ENCODE measurements at places on chromosomes 6 and 20.

- H3K27me3 ChIP-seq = peaks cover 13% of the 10 kb centered on the region
- H3K4me3 ChIP-seq = peak overlapping the region; percentile 92
- H3K4me1 ChIP-seq = peaks cover 35% of the 10 kb centered on the region
- peak; percentile 52 for DNase-seq
- peaks cover 21% of the 10 kb centered on the region for H3K36me3 ChIP-seq
These were observed 855 bp upstream of the GFOD1 start for GRCh38 chr6:13488015-13488895.

GRCh38 chr20:46423342-46423741 lies 16.9 kb upstream of the ELMO2 start:
- H3K4me1 ChIP-seq = peaks cover 7% of the 10 kb centered on the region
- no peak overlapping the region for H3K4me3 ChIP-seq
- no peaks in the 10 kb centered on the region for H3K36me3 ChIP-seq
- DNase-seq = no peak
- H3K27ac ChIP-seq = no peak overlapping the region

DNA sequence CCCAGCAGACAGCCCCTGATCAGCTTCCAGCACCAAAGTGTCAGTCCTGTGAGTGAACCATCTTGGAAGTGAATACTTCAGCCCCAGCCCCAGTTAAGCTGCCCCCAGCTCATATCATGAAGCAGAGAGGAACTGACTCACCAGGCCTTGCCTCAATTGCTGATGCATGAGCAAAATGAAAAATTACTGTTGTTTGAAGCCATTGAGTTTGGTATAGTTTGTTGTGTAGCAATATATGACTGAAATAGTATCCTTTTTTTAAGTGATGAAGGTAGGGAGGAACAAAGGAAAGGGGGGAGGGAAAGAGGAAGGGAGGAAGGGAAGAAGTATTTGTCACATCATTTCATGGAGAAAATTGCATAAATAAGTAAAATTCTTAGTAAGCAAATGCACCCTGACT lies 266.4 kb downstream of the MAFB start:
- no peak overlapping the region for H3K27ac ChIP-seq
- no peaks in the 10 kb centered on the region for H3K4me1 ChIP-seq
- no peak overlapping the region for H3K4me3 ChIP-seq
- peaks cover 1% of the 10 kb centered on the region for H3K27me3 ChIP-seq
- no peak for DNase-seq
- H3K36me3 ChIP-seq = no peaks in the 10 kb centered on the region

- H3K36me3 ChIP-seq = peaks cover 3% of the 10 kb centered on the region
- H3K4me1 ChIP-seq = no peaks in the 10 kb centered on the region
- peaks cover 2% of the 10 kb centered on the region for H3K27me3 ChIP-seq
- no peak overlapping the region for H3K4me3 ChIP-seq
These were observed 21.6 kb upstream of the FUT9 start for GRCh38 chr6:95994151-95994550.

DNA sequence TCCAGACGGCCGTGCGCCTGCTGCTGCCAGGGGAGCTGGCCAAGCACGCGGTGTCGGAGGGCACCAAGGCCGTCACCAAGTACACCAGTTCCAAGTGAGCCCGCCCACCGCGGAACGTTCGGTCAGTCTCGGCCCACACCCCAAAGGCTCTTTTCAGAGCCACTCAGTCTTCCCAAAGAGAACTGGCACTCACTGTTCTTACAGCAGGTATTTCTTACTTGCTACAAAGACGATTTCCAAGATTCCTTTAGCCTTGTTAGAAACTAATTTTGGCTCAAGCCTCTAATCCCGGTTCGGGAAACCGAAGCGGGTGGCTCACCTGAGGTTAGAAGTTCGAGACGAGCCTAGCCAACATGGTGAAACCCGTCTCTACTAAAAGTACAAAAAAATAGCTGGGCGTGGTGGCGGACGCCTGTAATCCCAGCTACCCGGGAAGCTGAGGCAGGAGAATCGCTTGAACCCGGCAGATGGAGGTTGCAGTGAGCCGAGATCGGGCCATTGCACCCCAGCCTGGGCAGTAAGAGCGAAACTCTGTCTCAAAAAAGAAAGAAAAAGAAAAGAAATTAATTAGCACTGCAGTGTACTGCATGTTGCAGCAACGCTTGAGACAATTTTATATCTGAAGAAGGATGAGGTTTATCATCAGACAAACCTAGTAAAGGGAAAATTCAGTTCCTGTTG lies 73.1 kb downstream of the OR2B2 start:
- H3K27me3 ChIP-seq = peaks cover 2% of the 10 kb centered on the region
- no peak overlapping the region for H3K27ac ChIP-seq
- no peaks in the 10 kb centered on the region for H3K36me3 ChIP-seq

- no peaks in the 10 kb centered on the region for H3K27me3 ChIP-seq
- no peak for DNase-seq
- H3K27ac ChIP-seq = no peak overlapping the region
- H3K4me3 ChIP-seq = no peak overlapping the region
- peaks cover 11% of the 10 kb centered on the region for H3K4me1 ChIP-seq
These were observed 79.4 kb downstream of the LIN28B start for GRCh38 chr6:105036351-105036750.

DNA sequence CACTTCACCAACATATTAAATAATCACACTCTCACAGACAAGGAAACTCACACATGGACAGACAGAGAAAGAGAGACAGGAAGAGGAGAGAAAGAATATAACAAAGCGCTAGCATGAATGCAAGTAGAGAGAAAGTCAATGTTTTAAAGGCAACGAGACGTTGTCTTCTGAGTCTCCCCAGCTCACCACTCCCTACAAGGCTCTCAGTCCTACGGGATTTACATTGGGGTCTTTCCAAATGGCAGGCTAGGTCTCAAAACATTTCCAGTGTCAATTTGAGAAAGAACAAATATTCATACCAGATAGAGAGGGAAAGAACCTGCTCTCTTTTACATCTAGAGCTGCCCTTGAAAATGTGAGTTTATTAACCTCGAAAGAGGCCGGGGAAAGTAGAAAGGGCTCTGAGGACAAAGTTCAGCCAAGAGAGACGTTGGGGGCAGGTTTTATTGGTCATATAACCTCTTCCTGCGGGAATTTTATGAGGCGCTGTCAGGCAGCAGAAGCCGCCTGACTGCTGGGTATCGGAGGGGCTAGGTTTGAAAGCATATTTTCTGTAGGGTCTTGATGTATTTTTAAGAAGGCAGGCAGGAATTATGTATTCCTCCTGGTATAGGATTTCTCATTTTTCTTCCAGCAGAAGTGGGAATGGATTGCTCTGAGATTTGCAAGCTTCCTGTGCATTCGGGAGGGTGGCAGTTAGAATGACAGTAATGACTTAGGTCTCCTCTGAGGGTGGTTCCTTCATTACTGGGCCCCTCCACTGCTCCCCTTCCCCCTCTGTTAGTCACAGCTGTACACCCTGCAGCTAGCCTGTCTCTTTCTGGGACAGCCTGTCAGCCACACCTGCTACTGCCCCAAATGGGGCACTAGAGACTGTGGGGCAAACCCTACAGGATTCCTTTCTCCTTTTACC lies 34.4 kb upstream of the KIF16B start:
- DNase-seq = no peak
- no peak overlapping the region for H3K4me3 ChIP-seq
- H3K27me3 ChIP-seq = no peaks in the 10 kb centered on the region
- H3K4me1 ChIP-seq = peaks cover 6% of the 10 kb centered on the region
- no peaks in the 10 kb centered on the region for H3K36me3 ChIP-seq
- no peak overlapping the region for H3K27ac ChIP-seq

DNA sequence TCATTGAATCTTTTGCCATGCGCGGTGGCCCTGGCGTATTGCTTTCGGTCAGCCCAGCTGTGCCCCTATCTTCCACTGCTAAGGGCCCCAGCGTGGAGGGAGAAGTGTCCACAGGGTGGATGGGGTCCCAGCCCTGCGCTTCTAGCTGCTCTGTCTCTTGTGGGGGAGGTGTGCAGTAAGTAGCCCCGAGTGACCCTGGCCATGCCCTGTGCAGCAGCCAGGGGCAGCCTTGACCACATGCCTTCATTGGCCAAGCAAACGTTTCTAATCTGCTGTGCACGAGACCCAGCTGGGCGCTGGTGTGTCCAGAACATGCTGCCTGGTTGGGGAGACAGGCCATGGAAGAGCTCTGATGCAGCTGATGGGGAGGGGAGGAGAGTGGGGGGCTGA lies 13.6 kb downstream of the TMEM181 start:
- DNase-seq = no peak
- H3K27ac ChIP-seq = no peak overlapping the region
- H3K27me3 ChIP-seq = peaks cover 18% of the 10 kb centered on the region
- no peak overlapping the region for H3K4me3 ChIP-seq
- peaks cover 22% of the 10 kb centered on the region for H3K36me3 ChIP-seq

DNA sequence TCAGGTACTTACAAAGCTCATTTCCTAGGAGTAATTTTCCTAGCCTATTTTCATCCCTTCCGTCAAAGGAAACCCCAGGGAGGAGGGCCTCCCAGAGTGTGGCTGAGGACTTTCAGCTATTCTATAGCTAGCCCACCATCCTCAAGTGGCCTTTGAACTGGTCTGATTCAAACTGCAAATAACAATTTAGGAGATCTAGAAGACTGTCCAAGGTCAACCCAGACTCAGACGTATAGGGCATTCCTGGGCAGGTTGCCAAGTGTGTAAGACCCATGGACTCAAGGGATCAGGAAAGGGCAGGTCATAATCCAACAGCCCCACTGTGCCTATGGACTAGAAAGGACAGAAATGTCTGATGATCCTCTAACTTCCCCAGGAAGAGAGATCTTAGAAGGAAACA lies 2.1 kb upstream of the RRAGD start:
- no peak for DNase-seq
- H3K27ac ChIP-seq = no peak overlapping the region
- peaks cover 4% of the 10 kb centered on the region for H3K36me3 ChIP-seq

- no peak for DNase-seq
- no peaks in the 10 kb centered on the region for H3K4me1 ChIP-seq
- H3K4me3 ChIP-seq = no peak overlapping the region
- H3K27me3 ChIP-seq = peaks cover 2% of the 10 kb centered on the region
These were observed 28.8 kb downstream of the PTPRT start for GRCh38 chr20:43160941-43161340.

DNA sequence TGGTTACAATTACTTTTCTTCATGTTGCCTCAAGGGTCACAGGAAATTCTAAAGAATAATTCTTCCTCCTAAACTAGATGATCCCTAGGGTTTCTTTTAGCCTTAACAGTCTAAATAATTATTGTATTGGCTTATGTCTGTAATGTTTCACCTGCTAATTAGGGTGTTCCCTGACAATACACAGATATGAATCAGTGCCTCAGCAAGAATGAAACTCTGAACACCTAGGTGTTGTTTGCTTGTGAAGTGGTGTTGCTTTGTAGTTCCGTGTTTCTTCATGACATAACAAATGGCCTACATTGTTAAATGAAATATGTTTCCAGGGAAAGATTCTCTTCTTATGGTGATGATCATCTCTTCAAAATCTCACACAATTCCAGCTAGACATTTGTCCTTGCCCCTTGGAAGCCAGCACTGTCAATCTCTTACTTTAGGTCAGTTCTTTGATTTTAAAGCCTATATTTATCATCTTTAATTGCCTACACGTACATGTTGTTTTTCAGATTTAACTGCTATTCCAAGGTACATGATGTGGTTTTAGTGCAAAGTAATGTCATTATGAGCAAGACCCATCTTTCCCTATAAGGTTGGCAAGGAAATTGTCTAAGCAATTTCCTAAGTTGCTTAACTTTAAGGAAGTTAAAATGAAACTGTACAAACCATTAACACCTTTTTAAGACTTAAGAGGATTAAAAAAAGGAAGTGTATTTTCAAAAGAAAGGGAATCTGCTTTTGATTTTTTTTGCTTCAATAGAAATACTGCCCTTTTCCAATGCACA lies 111.9 kb downstream of the TBC1D7 start:
- DNase-seq = no peak
- H3K4me1 ChIP-seq = peaks cover 5% of the 10 kb centered on the region
- H3K27ac ChIP-seq = no peak overlapping the region
- no peaks in the 10 kb centered on the region for H3K27me3 ChIP-seq
- H3K36me3 ChIP-seq = peaks cover 18% of the 10 kb centered on the region

DNA sequence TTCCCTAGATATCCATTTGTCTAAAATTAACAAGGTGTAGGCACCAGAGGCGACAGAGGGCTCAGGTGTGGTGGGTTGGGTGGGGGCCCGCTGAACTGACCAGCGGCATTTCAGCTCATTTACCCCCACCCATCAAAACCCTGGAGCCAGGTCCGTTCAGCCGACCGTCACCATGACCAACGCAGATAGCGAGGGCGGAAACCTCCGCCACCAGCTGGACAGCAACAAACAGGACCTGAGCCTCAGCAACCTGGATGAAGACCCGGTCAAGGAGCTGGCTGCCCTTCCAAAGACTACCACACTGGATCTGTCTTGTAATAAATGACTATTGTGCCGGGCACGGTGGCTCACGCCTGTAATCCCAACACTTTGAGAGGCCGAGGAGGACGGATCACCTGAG lies 120.8 kb upstream of the LGSN start:
- peaks cover 9% of the 10 kb centered on the region for H3K4me1 ChIP-seq
- H3K36me3 ChIP-seq = peaks cover 5% of the 10 kb centered on the region
- no peak for DNase-seq
- H3K4me3 ChIP-seq = no peak overlapping the region

- H3K4me3 ChIP-seq = no peak overlapping the region
- peaks cover 13% of the 10 kb centered on the region for H3K27me3 ChIP-seq
- H3K36me3 ChIP-seq = peaks cover 3% of the 10 kb centered on the region
- H3K4me1 ChIP-seq = peaks cover 8% of the 10 kb centered on the region
These were observed 14.8 kb upstream of the FAM83C start for GRCh38 chr20:35306931-35307517.

GRCh38 chr6:130132286-130132701 lies 90.5 kb downstream of the SAMD3 start:
- no peak overlapping the region for H3K27ac ChIP-seq
- H3K36me3 ChIP-seq = peaks cover 14% of the 10 kb centered on the region
- no peak overlapping the region for H3K4me3 ChIP-seq

GRCh38 chr6:105164418-105164817 lies 15.4 kb downstream of the POPDC3 start:
- H3K27me3 ChIP-seq = no peaks in the 10 kb centered on the region
- no peaks in the 10 kb centered on the region for H3K4me1 ChIP-seq
- DNase-seq = no peak

GRCh38 chr20:25258828-25259227 lies 10.9 kb downstream of the PYGB start:
- peaks cover 26% of the 10 kb centered on the region for H3K36me3 ChIP-seq
- no peaks in the 10 kb centered on the region for H3K4me1 ChIP-seq
- no peak for DNase-seq
- peaks cover 3% of the 10 kb centered on the region for H3K27me3 ChIP-seq

DNA sequence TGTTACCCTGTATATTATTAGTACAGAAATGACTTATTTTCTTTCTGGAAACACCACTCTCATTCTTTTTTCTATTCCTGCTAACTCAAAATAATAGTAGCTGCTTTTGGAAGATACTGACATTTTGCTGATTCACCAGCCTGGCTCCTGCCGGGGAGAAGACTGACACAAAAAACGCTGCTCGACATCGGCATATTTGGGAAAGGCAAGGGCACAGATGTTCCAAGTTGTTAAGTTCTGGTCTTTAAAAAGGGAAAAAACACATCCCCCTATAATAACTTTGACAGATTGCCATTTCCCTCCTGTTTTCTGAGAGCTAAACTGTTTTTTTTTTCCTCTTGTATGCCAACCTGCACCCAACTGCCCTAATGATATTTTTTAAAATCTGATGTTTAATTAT lies 55.4 kb downstream of the CTNNBL1 start:
- H3K27me3 ChIP-seq = peaks cover 2% of the 10 kb centered on the region
- no peak overlapping the region for H3K27ac ChIP-seq
- peaks cover 23% of the 10 kb centered on the region for H3K36me3 ChIP-seq
- peaks cover 10% of the 10 kb centered on the region for H3K4me1 ChIP-seq

Measured in endothelial cell (in vitro differentiated cells).